CD4-positive, alpha-beta T cell treated with Interleukin-15 for 1 hour (primary cell): ENCODE measurements at places on chromosomes 3 and 15.

DNA sequence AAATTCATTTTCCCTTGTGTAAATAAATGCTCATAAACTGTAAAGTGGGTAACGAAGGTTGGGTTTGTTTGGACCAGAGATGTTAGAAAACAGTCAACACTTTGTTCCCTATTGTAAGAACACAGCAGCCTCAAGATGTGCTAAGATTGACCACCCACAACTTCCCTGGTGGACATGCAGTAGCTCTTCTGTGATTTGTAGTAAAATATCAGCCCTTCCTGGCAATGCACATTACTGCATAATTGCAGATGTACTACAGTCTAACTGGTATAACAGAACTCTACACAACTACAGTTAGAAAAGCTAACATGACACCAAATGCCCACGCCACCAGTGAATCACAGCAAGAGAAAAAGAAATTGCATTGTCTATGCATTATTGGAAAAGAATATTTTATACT, 129.4 kb downstream of the FGF12 start:
- no peak for DNase-seq

DNA sequence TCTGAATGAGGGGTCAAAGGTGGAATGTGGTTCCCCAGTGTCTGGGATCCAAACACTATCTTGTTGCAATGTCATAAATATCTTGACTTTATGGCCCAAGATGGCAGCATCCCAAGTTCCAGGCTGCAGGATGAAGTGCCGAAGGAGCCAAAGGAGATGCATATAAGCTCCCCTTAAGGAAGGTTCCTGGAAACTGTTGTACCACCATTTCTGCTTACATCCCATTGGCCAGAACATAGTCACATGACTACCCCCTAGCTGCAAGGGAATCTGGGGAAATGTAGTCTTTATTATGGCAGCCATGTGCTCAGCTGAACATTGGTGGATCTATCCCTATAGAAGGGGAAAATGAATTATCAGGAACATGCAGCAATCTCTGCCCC, 54.3 kb downstream of the BDH1 start:
- no peak for DNase-seq

DNA sequence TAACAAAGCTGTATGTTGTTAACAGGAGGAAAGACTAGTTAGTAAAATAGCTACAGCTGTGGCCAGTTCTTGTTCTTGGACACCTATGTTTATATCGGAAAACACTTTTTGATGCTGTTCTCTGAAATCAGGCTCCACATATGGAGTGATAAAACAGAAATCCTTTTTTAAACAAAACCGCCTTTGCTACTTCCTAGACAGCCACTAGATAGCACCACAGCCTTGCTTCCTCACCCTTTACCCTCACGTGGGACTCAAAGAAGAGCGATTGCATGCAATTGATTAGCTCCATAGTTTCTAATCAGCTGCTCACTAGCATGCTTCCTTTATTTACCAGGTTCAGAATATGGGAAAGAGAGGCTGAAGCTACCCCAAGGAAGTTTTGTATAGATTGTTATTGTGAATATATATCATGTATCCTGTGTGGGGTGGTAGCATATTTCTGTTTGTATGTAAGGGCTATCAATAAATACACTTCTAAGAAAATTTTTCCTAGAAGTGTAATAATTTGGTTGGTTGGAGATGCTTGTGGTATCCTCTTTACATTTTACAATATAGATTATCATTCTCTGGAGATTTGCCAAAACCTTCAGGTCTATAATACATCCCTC, 4.3 kb upstream of the MTFMT start:
- DNase-seq, result no peak

DNA sequence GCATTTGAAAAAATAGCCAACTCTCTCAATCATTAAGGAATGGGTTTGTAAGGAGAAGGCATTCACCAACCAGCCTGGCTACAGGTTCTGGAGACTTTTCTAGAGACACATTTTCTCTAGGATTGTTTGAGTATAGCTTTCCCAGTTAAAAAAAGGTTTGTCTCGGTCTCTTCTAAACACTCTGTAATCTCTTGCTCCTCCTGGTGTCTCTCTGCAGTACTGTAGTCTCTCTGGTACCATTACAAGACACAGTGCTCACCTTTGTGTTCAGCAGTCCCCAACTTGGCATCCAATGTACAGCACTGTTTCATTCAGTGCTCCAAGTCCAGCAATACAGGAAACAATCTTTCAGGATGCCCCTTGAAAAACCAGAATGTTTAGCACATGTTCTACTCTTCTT, 534.4 kb downstream of the ZNF385D start:
- no peak for DNase-seq

DNA sequence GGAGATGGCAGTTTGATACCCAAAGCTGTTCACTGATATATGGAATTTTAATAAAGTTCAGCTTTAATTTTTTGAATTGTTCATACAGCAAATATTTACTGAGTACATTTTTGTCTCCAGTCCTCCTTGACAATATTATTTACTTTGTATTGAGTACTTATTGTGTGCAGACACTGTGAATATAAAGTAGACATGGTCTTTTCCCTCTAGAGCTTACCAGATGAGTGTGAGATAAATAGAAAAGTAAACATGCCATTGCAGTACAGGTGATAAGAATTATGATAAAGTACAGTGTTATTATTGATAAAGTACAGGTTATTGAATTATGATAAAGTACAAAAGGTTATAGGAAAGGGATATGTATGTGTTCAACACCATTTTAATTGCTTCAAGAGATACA, 2.1 kb downstream of the UBA5 start:
- no peak for DNase-seq

- no peak for DNase-seq
Measured at GRCh38 chr3:155517903-155518302, 224.4 kb upstream of the STRIT1 start.

DNA sequence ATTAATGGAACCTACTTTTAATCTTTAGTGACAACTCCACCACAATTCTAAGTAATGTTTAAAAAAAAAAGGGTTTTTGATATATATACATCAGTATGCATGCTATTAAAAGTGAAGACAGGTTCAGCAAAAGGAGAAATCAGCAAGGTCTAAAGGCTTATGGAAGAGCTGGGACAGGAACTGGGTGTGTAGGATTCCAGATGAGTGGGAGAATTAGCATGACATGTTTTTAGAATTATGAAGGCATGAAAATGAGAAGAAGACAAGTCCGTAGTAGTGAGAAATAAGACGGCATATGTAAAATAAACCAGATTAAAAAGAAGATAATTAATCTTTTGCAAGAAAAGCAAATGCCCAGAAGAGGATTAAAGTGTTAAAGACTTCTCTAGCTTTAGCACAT, 52.0 kb downstream of the CBLB start:
- no peak for DNase-seq

DNA sequence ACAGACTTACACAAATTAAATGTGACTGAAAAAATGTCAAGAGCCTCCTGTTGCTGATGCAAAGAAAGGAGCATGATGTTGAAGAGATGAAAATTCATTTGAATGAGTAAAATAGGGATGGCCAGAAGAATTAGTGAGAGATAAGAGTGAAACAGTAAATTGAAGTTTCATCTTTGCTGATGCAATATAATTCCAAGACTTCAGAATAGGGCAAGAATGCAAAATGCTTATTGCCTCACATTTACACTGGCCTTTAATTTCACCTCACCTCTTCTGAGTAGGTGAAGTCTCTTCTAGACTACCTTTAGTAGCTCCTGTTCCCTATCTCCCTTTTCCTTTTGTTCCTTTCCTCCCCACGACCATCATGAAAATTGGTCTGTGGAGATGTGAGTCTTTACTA, 15.3 kb upstream of the MAPK6 start:
- DNase-seq, result no peak

DNA sequence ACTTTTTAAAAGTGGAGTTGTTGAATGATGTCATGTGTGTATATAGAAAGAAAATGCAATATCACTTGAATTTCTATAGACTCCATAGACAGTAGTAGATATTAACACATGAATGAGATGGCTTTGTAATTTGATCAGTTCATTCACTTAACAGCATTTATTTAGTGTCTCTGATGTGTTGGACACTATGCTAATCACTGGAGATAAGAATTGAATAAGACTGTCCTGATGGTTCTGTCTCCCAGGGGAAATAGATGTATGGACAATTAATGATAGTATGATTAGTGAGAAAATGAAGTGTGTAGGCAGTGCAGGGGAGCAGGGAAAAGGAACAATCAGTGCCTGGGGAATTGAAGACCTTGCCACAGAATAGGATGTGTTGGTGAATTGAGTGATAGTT, 72.9 kb downstream of the RIOX2 start:
- DNase-seq, result no peak

GRCh38 chr15:100125401-100126191, 216.2 kb downstream of the ADAMTS17 start:
- no peak for DNase-seq

- DNase-seq, result peak; percentile 83
Measured at GRCh38 chr3:18740631-18741583, 315.8 kb upstream of the SATB1 start.

DNA sequence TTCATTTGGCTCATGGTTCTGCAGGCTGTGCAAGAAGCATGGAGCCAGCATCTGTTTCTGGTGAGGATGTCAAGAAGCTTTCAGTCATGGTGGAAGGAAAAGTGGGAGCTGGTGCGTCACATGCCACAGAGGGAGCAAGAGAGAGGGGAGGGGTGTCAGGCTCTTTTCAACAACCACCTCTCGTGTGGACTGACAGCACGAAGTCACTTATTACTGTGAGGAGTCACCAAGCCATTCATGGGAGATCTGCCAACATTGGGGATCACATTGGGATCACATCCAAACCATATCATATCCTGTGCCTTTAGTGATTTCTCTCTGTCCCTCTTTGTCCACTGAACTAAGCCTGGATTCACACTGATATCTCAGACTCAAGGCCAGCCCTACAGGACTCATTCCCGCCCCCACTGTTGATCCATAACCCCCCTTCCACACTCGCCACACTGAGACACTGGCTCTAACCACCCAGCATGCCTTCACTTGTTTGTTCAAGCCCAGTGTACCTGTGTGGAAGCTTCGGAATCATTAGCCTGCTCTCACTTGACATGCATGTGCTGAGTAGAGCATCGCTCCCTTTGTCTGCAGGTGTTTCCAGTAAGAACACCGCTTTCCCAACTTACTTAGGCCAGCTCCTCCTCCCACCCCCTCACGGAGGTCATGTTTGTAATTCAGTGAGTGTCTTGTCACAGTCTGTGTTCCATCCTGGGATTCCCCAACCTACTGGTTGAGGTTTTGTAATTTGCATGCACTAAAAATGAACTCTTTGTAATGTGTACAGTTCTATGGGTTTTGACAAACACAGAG, 132.2 kb downstream of the KLF13 start:
- DNase-seq, result no peak

DNA sequence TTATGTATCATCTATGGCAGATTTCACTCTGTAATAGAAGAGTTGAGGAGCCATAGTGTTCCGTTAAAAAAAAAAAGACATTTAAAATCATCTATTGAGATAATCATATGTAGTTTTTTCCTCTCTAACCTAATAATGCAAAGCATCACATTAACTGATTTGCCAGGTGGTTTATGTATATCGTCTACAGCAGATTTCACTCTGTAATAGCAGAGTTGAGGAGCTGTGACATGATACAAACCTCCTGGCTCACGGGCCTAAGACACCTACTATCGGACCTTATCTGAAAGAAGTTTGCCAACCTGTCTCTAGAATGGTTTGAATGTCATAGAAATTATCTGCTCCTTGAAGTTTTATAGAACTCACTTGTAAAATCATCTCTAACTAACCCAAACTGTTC, 29.8 kb downstream of the CDCP1 start:
- no peak for DNase-seq

- no peak for DNase-seq
Measured at GRCh38 chr3:133872161-133872560, 23.5 kb downstream of the RAB6B start.

DNA sequence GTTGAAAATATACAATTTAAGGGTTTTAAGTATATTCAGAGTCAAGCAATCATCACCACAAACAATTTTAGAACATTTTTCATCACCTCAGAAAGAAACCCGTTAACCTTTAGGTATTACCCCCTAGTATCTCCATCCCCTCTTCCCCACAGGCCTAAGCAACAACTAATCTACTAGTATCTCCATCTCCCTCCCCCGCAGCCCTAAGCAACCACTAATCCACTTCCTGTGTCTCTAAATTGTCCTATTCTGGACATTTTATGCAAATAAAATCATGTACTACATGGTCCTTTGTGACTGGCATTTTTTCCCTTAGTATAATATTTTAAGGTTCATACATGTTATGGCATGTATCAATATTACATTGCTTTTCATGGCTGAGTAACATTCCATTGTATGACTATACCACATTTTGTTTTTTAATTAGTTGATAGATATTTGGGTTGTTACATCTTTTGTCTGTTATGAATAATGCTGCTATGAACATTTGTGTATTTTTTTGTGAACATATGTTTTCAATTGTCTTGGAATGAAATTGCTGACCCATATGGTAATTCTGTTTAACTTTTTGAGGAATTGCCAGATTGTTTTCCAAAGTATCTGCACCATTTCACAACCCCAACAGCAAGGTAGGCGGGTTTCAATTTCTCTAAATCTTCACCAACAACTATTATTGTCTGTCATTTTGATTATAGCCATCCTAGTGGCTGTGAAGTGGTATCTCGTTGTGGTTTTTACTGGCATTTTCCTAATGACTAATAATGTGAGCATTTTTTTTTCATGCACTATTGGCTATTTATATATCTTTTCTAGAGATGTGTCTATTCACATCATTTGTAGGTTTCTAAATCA, 215.6 kb upstream of the CD96 start:
- no peak for DNase-seq

DNA sequence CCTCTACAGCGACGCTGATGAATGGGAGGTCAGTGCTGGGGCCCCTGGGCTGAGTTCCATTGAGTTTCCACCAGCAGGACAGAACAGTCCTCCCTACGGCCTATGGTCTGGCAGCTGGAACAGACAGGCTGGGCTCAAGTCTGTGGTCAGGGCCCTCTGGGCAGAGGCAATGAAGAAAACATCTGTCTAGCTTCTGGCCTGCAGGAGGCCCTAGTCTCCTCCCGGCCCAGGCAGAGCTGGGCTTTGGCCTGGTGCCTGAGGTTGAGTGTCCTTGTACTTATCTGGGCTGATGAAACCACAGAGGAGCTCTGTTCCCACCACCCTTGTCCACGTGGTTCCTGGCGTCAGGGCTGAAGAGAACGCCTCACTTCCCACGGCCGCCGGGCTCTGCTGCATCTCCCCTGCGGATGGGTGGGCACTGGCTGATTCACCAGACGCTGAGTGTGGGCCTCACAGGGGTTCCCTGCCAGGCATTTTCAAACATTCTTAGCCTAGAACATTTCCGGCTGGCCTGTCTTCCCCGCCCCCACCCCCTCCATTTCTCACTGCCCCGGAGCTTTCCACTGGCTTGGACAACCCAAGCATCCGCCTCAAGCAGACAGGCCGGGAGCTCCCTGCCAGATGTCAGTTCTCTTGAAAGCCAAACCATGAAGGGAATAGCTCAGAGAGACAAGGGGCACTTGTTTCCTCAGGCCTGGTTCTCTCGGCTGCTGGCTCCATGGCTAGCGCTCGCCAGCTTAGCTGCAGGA, 20.3 kb downstream of the PPCDC start:
- peak; percentile 87 for DNase-seq

- DNase-seq, result no peak
Measured at GRCh38 chr15:38557921-38558320, 6.7 kb downstream of the RASGRP1 start.
